Camera-type eye (tissue), 1 donor: ENCODE measurements at places on chromosomes 7 and 10. TPM values are rescaled to one million over a fixed set of nuclear protein-coding genes. Genes with fewer than 3 reads are reported as not detected.

The FAM25A gene
- not detected for total RNA-seq

The PHKG1 gene
- total RNA-seq: 4.7 TPM

The PPIF gene
- total RNA-seq: 14.0 TPM

The TAS2R5 gene
- total RNA-seq: 8.6 TPM

The KLF14 gene
- 0.16 TPM for total RNA-seq

The CRYGN gene
- not detected for total RNA-seq

The GDF2 gene
- not detected for total RNA-seq

The GTPBP10 gene
- total RNA-seq: 56.7 TPM

The SEMA3D gene
- total RNA-seq: 53.6 TPM

The TNRC18 gene
- 140 TPM for total RNA-seq

The PIP gene
- not detected for total RNA-seq
